Osteocyte (in vitro differentiated cells): ENCODE measurements at places on chromosomes 2 and 18.

DNA sequence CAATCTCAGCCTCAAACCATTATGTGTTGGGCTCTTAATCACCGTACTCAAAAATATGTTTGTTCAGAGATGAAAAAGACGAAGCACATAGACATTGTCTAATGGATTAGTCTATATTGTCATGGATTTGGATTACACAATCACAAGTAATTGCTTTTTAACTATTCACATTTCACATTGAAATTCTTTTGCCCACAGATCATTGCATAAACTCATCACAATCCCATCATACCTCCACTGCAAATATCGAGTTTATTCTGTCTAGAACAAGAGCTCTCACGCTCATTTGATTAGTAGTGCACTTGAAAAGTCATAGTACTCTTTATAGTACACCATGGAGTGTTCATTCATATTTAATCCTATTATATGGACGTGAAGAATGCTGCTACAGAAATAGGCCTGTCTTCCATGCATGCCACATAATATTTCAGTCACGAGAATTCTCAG lies 97.9 kb upstream of the SOX11 start:
- no peak overlapping the region for H3K4me3 ChIP-seq
- DNase-seq: no peak
- H3K27me3 ChIP-seq: peaks cover 7% of the 10 kb centered on the region
- no peaks in the 10 kb centered on the region for H3K36me3 ChIP-seq
- H3K4me1 ChIP-seq: peaks cover 33% of the 10 kb centered on the region

- H3K36me3 ChIP-seq: no peaks in the 10 kb centered on the region
- DNase-seq: no peak
- H3K27me3 ChIP-seq: peaks cover 11% of the 10 kb centered on the region
- H3K4me3 ChIP-seq: no peak overlapping the region
- H3K27ac ChIP-seq: no peak overlapping the region
These were observed 38.0 kb upstream of the ACVR2A start for GRCh38 chr2:147806846-147807245.

DNA sequence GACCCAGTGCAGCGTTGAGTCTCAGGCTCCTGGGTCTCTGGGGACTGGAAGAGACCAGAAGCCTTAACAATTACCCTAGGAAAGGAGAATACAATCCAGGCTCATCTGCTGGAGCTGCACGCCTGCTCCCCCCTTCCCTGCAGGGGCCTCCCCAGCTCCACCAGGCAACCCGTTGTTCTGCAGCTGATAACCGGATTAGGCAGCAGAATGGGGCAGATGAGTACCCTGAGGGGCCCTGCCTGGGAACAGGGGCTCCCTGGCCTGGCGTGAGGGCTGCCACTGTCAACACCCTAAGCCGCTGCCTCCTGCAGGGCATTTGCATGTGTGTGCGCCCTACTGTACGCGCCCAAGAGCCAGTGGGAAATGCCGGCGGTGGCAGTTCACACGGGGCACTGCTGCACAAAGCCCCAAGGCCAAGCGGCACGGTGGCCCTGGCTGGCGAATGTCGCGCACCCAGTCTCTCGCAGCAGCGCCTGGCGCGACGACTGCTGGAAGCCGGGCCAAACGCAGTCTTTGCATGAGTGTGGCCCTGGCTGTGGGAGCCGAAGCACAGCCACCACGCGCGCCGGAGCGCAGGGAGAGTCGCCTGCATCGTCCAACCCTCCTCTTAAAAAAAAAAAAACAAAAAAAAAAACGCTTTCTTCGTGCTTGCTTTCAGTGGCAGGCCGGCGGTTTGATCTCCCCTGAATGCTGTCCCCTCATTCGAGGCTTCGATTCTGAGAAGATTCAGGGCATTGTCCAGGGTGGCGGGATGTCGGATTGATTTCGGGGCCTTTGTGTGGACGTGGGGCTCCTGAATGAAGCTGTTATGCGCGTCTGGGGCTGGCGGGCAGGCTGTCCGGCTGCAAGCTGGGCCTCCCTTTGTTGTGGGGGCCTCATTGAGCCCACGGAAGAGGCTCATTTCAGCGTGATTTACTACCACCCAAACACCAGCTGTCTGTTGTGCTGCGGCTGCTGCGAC lies 63.8 kb downstream of the SETBP1 start:
- H3K36me3 ChIP-seq: peaks cover 37% of the 10 kb centered on the region
- DNase-seq: no peak
- H3K27me3 ChIP-seq: no peaks in the 10 kb centered on the region
- peaks cover 24% of the 10 kb centered on the region for H3K4me1 ChIP-seq
- no peak overlapping the region for H3K27ac ChIP-seq

- peak overlapping the region; percentile 95 for H3K27ac ChIP-seq
- H3K27me3 ChIP-seq: no peaks in the 10 kb centered on the region
- peak; percentile 87 for DNase-seq
- H3K4me1 ChIP-seq: peaks cover 55% of the 10 kb centered on the region
These were observed 796 bp downstream of the MYO1B start for GRCh38 chr2:191245869-191246531.

DNA sequence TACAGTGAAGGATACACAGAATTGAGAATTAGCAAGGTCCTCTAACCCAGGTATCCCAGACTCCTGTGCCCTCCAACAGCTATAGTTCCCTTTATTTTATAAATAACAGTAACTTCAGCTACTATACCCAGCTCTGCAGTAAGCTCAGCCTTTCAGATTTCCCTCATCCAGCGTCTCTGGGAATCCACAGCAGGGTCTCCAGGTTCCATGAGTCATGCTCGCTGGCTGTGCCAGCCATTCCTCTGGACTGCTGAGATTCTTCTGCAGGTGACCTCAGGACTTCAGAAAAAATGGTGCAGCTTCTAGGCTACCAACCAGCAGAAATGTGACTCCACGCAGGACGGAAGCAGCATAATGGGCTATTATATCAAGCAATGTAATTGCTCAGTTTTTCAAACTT lies 419.3 kb downstream of the ZNF516 start:
- H3K36me3 ChIP-seq: no peaks in the 10 kb centered on the region
- no peaks in the 10 kb centered on the region for H3K27me3 ChIP-seq
- H3K4me1 ChIP-seq: no peaks in the 10 kb centered on the region
- DNase-seq: no peak
- H3K4me3 ChIP-seq: no peak overlapping the region

DNA sequence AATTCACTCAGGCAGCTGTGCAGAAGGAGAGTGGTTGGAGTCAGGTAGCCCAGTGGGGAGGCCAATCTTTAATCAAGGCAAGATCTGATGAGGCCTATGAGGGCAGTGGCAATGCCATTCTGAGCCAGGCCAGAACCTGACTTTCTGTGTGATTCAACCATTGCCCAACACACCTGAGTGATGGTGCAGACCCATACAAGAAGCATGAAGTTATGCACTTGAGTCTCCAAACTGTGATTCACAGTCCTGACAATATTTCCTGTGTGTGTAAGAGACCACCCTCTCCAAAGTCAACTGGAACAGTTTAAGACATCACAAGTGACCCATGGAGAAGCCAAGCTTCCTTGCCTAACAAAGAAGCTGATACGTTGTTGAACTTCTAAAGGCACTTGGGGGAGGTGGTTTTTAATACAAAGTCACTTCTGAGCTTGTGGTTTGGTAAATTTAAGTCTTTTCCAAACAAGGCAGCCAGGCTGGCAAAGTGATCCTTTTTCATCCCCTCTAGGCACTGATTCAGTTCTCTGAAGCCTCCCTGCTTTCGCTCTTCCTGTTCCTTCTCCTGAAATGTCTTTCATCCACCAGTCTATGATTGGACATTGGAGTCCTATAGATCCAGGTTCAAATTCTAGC lies 49.0 kb downstream of the VSNL1 start:
- H3K36me3 ChIP-seq: no peaks in the 10 kb centered on the region
- H3K27ac ChIP-seq: no peak overlapping the region
- no peaks in the 10 kb centered on the region for H3K4me1 ChIP-seq
- DNase-seq: no peak
- no peaks in the 10 kb centered on the region for H3K27me3 ChIP-seq

- peaks cover 13% of the 10 kb centered on the region for H3K4me1 ChIP-seq
- peaks cover 5% of the 10 kb centered on the region for H3K36me3 ChIP-seq
- H3K27me3 ChIP-seq: peaks cover 5% of the 10 kb centered on the region
- no peak overlapping the region for H3K27ac ChIP-seq
- DNase-seq: peak; percentile 25
- no peak overlapping the region for H3K4me3 ChIP-seq
These were observed 108.3 kb downstream of the NFATC1 start for GRCh38 chr18:79504034-79504433.

DNA sequence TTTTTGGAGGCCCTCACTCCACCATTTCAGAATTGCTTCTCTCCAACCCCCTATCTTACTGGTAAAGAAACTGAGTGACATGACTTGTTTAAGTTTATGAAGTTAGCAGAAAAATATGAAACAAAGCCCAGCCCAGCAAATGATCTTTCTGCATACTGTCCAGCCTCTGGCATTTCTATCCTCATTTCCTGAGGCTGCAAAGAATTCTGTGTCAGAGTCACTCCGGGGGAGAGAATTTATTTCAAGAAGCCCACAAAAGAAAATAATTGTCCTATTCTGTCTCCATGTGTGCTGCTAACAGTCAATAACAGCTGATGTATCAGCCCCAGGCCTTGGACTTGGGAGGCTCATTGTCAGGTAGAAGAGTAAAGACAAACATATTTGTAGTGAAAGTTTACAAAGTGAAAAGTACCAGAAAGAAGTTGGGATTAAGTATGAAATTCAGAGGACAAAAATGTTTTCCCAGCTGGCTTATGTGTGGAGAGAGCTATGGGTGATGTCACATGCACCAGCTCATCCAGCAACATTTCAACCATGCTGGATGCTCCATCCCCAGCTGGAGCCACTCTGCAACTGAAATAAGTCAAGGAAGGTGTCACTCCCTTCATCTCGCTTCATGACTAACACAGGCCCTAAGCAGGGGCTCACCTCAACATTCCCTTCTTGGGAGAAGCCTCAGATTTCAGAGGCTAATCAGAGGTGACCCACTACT lies 42.3 kb downstream of the TRABD2A start:
- no peaks in the 10 kb centered on the region for H3K36me3 ChIP-seq
- H3K4me1 ChIP-seq: peaks cover 25% of the 10 kb centered on the region
- H3K27ac ChIP-seq: peak overlapping the region; percentile 60
- H3K27me3 ChIP-seq: peaks cover 7% of the 10 kb centered on the region
- no peak for DNase-seq

GRCh38 chr2:130319536-130319935 lies 23.2 kb upstream of the IMP4 start:
- H3K27ac ChIP-seq: no peak overlapping the region
- H3K4me3 ChIP-seq: no peak overlapping the region

DNA sequence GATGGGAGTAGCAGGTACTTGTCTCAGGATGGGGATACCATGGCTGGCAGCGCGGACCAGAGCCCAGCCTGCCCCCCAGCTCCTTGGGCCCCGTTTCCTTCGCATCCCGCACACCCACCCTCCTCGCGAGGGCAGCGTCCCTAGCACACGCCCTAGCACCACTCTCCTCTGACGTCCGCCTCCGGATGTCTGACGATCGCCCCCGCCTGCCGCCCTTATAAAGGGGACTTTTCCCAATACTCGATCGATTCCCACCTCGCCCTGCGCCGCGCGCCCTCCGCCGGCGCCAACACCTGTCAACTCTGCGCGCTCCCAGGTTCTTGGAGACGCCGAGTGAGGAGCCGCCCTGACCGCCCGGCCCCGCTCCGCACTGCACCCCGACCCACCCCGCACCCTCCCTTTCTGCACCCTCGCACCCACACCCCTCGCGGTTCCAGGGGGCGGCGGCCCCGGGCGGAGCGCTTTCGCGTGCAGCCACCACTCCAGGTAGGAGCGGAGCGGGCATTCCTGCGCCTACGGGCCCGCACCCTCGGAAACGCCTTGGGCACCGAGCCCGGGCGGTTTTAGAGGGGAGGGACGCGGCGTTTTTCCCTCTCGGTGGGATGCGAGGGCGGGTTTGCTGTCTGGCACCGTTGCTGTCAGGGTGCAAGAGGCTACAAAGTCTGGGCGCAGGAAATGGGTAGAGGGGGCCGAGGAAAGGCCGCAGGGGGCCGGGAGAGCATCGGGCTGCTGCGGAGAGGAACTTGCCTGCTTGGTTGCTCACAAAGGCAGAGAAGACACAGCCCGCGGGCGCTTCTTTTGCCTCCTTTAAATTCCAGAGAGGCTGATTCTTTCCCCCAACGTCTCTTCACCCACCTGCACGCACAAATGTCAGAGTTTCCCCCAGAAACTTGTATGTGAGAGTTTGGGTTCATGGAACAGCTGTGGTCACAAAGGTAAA lies at the start of gene SLC5A7:
Gene SLC5A7 (plus strand): TSS at position 247 of the 940 bp plus-strand sequence. CDS start 1,632 bp downstream, outside the sequence.
- no peaks in the 10 kb centered on the region for H3K36me3 ChIP-seq
- H3K27ac ChIP-seq: no peak within 1 kb of the TSS
- H3K27me3 ChIP-seq: peaks cover 76% of the 10 kb centered on the region
- DNase-seq: no peak
- H3K4me1 ChIP-seq: no peaks in the 10 kb centered on the region
- H3K4me3 ChIP-seq: peak within 1 kb of the TSS; percentile 12

DNA sequence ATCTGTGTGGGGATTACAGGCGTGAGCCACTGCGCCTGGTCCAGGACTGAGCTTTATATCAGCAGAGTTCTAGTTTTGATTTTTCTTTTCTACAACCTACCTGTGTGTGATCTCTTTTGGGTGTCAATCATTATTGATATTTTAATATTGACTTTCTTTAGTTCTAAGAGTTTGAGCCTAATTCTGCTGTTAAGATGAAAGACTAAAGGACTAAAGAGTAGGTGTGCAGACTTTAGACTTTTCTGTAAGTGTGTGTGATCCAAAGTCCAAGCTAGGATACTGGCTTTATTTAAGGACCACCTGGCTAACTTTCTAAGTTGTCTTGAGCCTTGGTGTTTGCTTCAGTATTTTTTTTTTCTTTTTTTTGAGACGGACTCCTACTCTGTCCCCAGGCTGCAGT lies 12.4 kb downstream of the CASP10 start:
- no peaks in the 10 kb centered on the region for H3K27me3 ChIP-seq
- H3K4me1 ChIP-seq: peaks cover 3% of the 10 kb centered on the region
- H3K4me3 ChIP-seq: no peak overlapping the region
- H3K27ac ChIP-seq: no peak overlapping the region

DNA sequence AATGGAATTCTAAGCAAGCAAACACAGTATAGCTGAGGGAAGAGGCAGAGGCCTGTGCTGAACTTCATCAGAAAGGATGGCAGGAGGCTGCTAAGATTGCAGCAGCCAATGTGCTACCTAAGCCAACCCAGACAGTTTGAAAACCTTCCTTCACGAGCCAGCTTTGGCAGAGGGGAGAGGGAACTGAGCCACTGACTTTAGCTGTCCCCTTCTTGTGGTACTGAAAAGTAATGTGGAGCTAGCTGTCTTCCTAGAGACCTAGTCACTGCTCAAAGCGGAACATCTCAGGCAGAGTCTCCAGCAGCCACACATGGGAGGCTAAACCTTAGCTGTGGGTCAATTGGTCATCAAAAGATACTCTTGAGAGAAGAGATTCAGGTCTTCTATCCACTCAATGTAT lies 419.0 kb downstream of the FBXO15 start:
- H3K36me3 ChIP-seq: no peaks in the 10 kb centered on the region
- peaks cover 4% of the 10 kb centered on the region for H3K27me3 ChIP-seq
- H3K4me1 ChIP-seq: no peaks in the 10 kb centered on the region
- DNase-seq: no peak

GRCh38 chr2:55555977-55556376 lies 36.5 kb downstream of the CFAP36 start:
- no peaks in the 10 kb centered on the region for H3K4me1 ChIP-seq
- H3K27ac ChIP-seq: no peak overlapping the region
- H3K36me3 ChIP-seq: peaks cover 40% of the 10 kb centered on the region
